ENCODE measurements at places on chromosomes 2 and 18.

GRCh38 chr2:120572226-120572625 lies 163.4 kb upstream of the GLI2 start:
- no peak for DNase-seq

GRCh38 chr2:187547353-187547979 lies 6.8 kb downstream of the TFPI start:
- DNase-seq, result no peak

GRCh38 chr18:74832999-74833398 lies 235.3 kb downstream of the ZNF407 start:
- DNase-seq, result no peak

- DNase-seq, result no peak
These were observed 190.1 kb downstream of the CDCA7 start for GRCh38 chr2:173544641-173545363.

DNA sequence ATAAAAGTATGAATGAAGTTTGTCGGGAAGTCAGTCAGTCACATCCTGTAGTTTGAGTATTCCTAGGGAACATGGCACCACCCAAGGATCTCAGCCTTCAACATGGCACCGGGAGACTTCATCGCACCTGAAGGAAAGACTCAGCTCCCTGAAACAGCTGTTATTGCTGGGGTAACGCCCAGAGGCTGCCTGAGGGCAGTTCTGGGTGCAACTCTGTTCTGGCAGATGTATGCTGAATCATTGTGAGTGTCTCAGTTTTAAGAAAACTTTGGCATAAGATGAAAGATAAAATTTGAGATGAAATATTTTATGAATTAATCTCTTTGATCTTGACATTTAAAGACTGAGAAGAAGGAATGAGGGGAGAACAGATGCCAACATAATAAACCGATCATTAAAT lies 49.9 kb upstream of the SERPINB2 start:
- DNase-seq, result no peak

GRCh38 chr2:17961789-17962188 lies 83.3 kb downstream of the KCNS3 start:
- no peak for DNase-seq
